ENCODE measurements at places on chromosomes 3 and 15.

DNA sequence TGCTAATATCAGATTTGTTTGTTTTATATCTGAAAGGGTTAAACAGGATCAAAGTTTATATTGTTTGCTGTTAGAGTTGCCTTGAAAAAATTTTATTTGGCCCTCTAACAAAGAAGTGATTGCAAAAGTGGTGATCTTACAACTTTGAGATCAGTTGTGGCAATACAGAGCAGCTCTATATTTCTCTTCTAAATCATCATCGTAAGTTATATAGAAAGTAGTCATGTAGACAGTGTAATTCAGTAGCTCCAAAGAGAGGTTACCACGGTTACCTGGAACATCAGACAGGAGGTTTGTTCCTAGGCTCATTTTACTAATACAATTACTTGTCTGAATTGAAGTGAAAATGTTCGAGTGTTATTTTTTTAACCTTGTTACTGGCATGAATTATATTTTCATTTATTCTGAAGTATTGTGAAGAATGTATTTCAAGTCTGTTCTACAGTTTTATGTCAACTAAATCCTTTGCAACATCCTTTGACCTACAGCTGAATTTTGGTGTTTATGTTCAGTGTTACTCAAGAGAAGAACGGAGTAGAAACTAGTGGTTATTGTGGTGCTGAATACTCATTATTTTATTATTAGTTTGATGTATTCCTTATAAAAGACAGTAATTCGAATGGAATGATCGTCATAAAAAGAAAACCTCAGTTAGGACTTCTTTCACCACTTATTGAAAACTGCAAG lies 214.2 kb downstream of the NAALADL2 start:
- no peak for DNase-seq

DNA sequence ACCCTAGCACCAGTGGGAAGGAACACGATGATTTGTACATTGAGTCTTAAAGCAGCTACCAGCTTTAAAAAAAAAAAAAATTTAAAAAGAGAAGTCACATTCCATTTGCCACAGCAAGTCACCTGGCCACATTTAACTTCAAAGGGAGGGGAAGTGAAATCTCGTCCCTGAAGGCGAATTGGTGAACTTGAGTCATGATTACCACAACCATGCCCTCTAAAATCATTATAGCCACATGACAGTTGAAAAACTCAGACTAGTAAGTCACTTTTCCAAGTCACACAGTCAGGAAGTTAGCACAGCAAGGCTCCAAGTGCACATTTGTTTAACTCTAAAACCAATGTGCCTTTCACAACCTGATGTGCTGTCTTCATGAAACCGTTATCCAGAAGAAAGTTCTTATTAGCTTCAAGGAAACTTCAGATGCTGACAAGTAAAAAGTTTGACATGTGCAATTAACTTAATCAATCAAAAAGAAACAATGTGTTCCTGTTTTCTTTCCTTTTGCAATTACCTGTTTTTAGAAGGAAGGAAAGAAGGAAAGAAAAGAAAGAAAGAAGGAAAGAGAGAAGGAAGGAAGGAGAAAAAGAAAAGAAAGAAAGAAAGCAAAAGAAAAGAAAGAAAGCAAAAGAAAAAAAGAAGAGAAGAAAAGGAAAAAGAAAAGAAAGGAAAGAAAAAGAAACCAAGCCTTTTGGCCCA lies 8.3 kb upstream of the THSD4 start:
- no peak for DNase-seq

- DNase-seq: no peak
Measured at GRCh38 chr3:193530231-193531165, 24.2 kb downstream of the ATP13A4 start.

- no peak for DNase-seq
Measured at GRCh38 chr15:76904461-76905012, 603 bp downstream of the SCAPER start.

GRCh38 chr15:47688573-47689086 lies 28.7 kb upstream of the SEMA6D start:
- DNase-seq: no peak

DNA sequence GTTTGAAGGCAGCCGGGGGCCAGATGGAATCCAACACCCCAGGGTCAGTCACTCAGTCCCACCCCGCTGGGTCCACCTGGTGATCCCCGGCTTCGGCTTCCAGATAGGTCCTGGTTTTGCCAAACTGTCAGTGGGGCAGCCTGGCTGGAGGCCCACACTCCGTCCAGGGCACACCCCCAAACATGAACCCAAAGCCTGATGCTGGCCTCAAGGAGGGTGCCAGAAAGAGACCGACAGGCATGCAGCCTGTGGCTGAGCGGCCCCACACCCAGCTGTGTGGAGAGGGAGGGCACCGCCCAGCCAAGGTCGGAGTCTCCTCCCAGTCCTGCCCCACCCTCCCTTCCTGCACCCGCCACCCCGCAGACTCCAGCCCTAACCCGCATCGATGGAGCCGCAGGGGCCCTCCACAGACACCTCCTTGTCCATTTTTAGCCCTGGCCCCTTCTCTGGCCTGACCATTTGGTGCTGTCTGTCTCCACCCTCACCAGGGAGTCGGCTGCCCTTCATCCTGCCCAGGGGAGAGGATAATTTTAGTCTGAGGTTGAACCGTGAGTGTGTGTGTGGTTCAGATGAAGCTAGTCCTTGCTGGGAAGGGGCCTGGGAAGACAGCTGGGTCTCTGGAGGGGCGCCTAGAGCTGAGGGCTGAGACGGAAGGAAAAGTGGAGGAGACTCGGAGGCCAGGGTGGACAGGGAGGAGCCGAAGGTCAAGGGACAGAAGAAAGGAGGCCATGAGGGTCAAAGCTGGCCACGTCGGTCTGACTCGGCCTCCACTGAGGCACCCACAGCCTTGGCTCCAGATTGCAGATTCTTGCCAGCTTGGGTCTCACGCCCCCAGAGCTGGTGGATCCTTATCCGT lies 23.1 kb downstream of the TNK2 start:
- DNase-seq: no peak

Measured in GM18507 (cell line).